ENCODE measurements at places on chromosomes 2 and 18.
A peak's percentile ranks its signal among the peaks of the same experiment; 100 is the strongest.

- DNase-seq = no peak
These were observed 158.2 kb downstream of the STK39 start for GRCh38 chr2:168089200-168089599.

DNA sequence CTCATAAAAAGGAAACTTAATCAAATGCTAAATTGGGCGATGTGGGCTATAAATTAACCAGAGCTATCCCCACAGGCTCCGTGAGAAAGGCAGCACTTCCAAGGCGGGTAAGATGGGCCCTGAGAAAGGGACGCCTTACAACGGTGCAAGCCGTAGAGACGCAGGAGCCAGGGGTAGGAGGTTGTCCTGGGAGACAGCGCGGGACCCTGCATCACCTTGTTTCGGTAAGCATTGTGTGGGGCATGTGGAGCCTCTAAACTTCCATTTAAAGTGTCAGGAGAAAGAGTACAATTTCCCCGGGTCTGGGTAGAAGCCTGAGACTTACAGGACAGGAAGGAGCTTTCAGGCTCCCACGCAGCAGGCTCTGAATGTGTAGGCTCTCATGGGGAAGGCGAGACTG lies 1.2 kb upstream of the PER2 start:
- peak; percentile 63 for DNase-seq

GRCh38 chr2:191678437-191679100 lies 633 bp downstream of the NABP1 start:
- DNase-seq = peak; percentile 82

GRCh38 chr2:4258563-4258962 lies 555.2 kb downstream of the DCDC2C start:
- no peak for DNase-seq

DNA sequence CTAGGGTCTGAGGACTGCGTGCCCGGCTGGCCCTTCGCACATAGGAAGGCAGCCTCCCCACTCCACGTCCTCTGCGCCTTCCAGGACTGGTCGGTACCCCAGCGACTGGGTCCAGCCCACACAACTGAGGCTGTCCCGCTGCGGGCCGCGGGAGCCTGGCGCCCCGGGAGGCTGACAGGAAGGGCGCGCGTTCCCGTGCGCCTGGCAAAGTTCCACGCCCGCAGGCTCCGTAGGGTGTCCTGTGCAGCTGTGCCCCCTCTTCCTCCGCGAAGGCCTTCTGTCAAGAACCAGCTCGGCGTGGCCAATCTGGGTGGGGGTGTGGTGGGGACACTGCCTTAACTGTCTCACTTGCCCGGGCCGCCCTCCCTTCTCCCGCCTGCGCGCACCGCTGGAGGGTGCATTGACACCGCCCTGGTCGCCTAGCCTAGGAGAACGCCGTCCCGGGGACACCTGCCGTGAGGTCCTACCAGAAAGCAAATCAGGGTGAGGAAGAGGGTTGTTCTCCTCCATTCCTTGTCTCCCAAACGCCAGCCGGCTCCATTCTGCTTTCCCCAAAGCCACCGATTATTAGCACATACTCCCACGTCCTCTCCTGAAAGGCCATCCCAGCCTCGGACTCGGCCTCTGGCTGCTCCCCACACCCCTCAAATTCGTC lies 618 bp upstream of the LYPD1 start:
- DNase-seq = no peak

- DNase-seq = no peak
These were observed 13.8 kb upstream of the SCYGR1 start for GRCh38 chr2:227401550-227401949.

GRCh38 chr2:207624185-207625013 lies 795 bp downstream of the METTL21A start:
- DNase-seq = peak; percentile 92

DNA sequence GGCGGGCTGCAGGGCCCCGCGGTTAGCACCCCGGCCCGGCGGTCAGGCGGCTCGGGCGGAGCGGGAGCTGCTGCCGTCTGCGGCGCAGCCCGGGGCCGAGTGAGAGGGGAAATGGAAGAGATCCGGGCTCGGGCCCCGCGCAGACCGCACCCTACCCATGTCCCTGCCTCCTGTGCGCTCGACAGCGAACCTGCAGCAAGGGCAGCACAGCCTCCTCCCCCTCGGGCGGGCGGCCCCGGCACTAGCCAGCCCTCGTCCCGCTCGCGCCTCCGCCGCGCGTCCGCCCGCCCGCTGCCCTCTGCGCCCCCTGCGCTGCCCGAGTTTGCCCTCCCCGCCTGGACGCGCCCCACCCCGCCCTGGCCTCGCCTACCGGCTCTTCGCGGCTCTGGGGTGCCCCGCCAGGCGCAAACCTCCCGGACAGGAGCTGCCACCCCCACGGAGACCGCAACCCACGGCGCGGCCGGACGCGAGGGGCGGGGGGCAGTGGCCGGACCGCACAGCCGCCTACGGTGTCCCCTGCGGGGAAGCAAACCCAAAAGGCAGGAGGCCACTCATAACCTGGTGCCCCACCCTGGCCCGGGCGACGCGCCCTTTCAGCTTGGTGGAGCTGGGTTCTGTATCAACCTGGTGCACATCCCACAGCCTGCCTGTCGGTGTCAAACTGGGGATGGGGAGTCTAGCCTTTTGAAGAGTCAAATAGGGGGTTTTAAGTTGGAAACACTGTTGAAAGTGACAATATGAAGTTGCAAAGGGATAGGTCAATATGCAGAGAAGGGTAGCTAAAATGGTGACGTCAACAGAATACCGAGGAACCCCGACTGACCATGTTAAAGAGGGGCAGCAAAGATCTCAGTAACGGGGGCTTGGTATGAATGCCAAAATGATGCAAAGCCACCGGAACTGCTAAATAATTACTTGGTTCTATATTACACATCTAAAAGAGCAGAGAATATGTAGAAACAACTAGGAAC lies at the start of gene IHH:
Gene IHH (minus strand): TSS at position 101 of the 971 bp plus-strand sequence. CDS start 454 bp downstream, outside the sequence.
- DNase-seq = no peak

GRCh38 chr2:219435701-219436100 lies 1.1 kb downstream of the SPEG start:
- no peak for DNase-seq

GRCh38 chr18:48842259-48843061 lies 108.3 kb downstream of the SMAD7 start:
- DNase-seq = peak; percentile 87

- DNase-seq = no peak
These were observed 71.7 kb upstream of the SIX3 start for GRCh38 chr2:44869761-44870160.

DNA sequence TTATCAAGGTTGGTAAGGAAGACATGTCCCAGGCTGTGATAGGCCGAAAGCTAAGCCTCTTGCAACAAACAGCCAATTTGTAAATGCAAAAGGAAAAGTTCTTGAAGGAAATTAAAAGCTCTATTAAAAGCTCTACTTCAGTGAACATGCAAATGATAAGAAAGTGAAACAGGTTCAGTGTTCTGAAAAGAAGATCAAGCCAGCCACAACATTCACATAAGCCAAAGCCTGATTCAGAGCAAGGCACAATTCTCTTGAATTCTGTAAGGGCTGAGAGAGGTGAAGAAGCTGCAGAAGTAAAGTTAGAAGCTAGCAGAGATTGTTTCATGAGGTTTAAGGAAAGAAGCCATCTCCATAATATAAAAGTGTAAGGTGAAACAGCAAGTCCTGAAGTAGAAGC lies 1259.5 kb upstream of the PIK3C3 start:
- DNase-seq = no peak

DNA sequence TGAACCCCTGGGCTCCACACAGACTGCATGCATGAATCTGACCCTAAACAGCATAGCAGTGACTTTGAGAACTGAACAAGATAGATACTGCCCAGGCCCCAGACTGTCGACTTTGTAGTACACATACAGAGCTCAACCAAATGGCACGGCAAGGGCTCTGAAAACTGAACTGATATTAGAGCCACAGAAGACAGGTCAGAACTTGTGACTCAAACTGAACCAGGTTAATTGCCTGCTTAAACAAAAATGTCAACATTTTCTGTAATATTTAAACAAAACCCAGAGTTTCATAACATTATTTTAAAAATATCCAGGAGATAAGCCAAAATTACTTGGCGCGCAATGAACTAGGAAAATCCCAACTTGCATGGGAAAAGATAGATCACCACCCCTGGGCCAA lies 260.3 kb downstream of the TPGS2 start:
- peak; percentile 10 for DNase-seq

DNA sequence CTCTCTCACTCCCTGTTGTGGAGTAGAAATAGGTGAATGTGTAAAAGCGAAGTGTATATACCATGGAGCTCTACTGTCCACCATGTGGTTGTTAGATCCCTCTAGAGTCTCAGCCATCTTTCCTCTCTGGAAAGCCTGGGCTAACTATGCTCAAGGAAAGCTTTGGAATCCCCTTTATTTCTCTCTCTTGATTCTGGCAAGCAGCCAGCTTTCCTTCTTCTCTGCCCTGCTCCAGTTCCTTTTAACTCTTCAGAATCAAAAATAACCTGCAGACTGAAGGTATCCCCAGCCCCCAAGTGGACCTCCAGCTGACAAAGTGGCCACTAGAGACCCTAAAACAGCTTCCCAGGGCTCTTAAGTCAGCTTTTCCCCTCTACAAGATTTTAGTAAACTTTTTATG lies 381.9 kb downstream of the PLCL1 start:
- DNase-seq = no peak

GRCh38 chr2:168515502-168515901 lies 59.4 kb downstream of the CERS6 start:
- DNase-seq = no peak

- no peak for DNase-seq
These were observed 510.2 kb upstream of the ID2 start for GRCh38 chr2:8171608-8172007.

DNA sequence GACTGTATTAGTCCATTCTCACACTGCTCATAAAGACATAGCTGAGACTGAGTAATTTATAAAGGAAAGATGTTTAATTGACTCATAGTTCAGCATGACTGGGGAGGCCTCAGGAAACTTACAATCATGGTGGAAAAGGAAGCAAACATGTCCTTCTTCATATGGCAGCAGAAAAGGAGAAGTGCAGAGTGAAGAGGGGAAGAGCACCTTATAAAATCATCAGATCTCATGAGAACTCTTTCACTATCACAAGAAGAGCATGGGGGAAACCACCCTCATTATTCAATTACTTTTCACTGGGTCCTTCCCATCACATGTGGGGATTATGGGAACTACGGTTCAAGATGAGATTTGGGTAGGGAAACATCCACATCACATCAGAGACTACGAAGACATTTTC lies 43.0 kb upstream of the CAVIN2 start:
- DNase-seq = no peak

DNA sequence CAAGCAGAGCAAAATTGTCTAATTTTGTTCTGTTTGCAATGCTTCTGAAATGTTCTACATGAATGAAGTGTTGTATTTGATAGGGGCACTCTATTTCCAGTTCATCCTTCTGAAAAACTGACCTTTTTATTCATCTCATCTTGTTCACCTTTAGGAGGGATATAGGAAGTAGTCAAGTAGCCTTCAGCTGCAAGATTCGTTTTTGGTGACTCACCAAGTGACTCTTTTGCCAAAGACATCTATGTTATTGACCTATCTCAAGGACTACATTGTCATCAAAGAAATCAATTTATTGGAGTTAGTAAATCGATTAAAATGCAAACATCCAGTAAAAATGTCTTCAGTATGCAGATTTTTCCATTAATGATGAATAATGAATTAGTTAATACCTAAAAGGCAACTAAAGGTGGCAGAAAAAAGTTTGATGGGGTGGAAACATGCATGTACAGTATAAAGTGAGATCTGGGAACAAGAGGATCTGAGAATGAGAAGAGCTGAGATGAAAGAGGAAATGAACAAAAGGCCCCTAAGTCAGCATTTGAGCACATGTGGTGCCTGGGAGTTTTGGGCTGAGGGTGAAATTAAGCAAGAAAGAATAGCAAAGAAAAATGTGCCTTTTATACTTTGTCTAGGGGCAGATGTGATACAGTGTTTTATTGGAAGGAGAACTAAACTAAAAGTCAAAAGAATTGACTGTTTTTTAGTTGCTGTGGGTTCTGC lies 255.1 kb upstream of the LINC00305 start:
- DNase-seq = no peak

DNA sequence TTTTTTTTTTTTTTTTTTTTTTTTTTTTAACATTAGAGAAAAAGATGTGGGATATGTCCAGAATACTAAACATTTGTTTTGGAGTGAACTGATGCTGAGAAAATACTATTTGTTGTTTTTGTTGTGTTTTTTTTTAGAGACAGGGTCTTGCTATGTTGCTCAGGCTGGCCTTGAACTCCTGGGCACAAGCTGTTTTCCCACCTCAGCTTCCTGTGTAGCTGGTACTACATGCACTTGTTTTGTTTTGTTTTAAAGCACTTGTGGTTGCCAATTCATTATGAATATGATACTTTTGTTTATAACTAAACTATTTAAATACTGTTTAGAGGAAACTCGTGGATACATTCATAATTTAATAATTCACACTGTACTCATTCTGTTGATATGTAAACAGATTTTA lies 33.4 kb upstream of the DYSF start:
- no peak for DNase-seq

- no peak for DNase-seq
These were observed 636.9 kb downstream of the LRP1B start for GRCh38 chr2:141493936-141494335.

DNA sequence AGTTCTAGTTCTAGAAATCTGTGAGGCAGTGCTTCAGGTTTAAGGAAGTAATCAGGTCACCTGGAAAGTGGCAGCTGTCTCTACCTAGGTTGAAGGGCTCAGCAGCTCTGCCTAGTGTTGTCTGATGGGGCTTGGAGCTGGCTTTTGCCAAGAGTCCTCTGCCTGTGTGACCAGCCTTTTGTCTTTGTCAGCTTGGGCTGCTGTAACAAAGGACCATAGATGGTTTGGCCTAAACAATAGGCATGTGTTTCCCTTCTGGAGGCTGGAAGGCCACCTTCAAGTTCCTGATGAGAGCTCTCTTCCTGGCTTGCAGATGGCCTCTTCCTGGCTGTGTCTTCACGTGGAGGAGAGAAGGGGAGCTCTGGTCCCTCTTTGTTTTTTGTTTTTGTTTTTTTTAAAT lies 13.3 kb downstream of the UBE2F start:
- no peak for DNase-seq

DNA sequence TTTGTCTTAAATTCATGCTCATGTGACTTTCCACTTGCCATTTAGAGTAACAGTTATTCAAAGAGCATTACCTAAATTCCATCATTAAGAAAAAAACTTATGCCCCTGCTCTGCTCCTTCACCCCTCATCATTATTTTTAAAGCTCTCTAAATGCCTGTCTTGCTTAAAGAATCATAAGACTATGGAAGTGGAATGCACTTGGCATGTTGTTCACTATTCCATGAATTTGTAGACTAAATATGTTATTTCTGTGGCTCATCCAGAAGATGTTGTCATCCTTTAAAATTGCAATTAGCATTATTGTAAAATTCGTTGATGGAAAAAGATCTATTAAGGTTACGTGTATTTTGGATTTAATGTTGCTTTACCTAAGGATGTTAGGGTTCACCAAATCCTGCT lies 61.8 kb downstream of the FMNL2 start:
- no peak for DNase-seq

- no peak for DNase-seq
These were observed 330.7 kb downstream of the MTX2 start for GRCh38 chr2:176599796-176600485.
